Urothelium cell line (cell line): ENCODE measurements at places on chromosomes 2 and 18.

- no peak for DNase-seq
Observed at GRCh38 chr2:151344906-151345305, 12.5 kb upstream of the TNFAIP6 start.

DNA sequence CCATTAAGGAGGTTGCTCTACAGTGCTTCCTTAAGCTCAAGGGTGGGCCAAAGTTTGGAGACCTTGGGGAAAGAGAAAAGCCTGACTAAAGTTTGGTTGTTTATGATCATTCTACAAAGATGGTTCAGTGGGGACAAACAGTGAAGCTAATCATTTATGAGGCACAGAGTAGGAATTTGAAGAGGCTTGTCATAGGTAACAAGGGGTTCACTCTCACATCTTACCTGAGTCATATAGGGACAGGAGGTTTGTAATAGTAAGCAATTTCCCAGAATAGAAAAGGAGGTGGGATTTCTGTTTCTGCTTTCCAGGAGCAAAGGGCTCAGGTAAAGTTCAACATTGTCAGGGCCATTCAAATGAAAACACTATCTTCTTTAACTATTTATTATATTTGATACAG lies 787.9 kb downstream of the CPS1 start:
- DNase-seq = no peak

- no peak for DNase-seq
Observed at GRCh38 chr2:86235196-86235980, 36.1 kb downstream of the MRPL35 start.

GRCh38 chr2:10221976-10222870 lies 80.5 kb upstream of the HPCAL1 start:
- no peak for DNase-seq

- no peak for DNase-seq
Observed at GRCh38 chr2:80014637-80015036, 289.9 kb downstream of the LRRTM1 start.

DNA sequence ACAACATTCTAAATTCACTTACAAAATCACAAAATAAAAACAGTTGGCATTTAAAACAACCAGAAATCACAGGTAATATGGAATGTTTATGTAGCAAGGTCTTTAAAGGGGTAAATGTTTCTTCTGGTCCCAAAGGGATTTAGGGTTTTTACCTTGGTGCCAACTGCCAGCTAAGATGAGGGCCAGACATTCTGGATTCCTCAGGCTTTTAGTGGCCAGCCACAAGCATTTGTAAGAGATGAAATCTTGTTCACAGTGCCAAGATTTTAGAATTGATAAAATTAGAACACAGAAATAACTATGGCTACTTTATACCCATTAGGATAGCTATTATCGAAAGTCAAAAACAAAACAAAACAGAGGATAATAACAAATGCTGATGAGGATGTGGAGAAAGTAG lies 60.4 kb upstream of the CDKL4 start:
- no peak for DNase-seq

DNA sequence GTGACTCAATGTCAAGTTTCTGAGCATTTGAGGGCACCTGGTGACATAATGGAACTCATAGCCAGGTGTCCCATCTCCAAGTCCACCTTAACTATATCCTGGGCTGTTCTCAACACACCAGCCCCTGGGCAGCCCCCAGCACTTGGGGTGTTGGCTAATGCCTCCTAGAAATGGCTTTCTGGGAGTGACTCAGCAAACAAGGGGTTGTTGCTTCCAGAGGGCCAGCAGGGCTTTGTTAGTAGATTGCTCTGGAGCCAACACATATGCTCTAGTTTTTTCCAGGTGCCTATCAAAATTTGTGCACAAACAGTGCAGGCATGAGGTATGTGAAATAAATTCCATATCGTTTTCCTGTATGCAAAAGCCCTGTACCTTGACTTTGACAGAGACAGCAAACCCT lies 448.4 kb downstream of the SLC4A3 start:
- DNase-seq = no peak
